Stimulated activated CD8-positive, alpha-beta memory T cell treated with anti-CD3 and anti-CD28 coated beads, Interleukin-12 subunit alpha, Interleukin-12 subunit beta, amount 100 ng/mL, for 4 hours (primary cell): ENCODE measurements at places on chromosomes 7 and 10.

DNA sequence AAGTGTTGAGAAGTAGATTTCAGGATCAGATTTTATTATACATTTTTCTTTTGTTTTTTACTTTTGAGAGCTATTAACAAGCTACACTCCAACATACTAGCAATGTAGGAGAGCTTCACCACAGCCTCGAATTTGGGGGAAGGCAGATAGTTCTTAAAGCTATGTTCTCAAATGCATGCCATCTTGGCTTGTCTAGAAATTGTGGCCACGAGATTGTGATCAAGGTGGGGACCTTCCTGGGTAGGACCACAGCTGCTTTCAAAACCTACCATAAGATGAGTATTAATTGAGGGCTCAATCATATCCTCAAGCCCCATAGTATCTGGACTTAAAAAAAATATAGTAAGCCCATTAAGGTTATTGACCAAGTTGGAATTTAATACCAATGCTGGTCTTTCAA is 27.9 kb upstream of the JAZF1 start:
- DNase-seq, result no peak

- no peak for DNase-seq
Observed at GRCh38 chr10:117318909-117319308, 56.3 kb downstream of the PDZD8 start.

- DNase-seq, result no peak
Observed at GRCh38 chr10:7185367-7185690, 225.5 kb downstream of the SFMBT2 start.

DNA sequence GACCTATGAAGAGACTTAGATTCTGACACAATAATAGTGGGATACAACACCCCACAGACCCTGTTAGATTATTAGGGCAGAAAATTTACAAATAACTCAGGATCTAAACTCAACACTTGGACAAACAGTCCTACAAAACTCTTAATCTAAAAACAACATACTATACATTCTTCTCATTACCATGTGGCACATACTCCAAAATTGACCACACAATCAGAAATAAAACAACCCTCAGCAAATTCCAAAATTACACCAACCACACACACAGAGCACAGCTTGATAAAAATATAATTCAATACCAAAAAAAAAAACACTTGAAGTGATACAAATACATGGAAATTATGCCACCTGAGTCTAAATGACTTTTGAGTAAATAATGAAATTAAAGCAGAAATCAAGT is 7.8 kb downstream of the ZNF680 start:
- no peak for DNase-seq

DNA sequence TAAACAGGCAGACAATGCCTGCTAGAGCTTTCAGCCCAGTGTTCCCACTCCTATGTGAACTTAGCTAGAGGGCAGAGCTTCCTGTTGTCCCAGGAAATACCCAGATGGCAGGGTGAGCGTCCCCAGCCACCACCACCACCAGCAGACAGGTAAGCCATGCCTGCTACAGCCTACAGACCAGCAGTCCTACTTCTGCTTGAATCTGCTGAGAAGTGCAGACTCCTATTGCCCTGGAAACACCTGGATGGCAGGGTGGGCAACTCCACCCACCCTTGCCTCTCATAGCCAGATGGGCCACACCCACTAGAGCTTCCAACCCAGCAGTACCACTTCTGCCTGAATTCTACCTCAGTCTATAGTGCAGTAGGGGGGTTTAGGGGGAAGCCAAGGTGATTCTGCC is 64.4 kb downstream of the FBXL13 start:
- no peak for DNase-seq

DNA sequence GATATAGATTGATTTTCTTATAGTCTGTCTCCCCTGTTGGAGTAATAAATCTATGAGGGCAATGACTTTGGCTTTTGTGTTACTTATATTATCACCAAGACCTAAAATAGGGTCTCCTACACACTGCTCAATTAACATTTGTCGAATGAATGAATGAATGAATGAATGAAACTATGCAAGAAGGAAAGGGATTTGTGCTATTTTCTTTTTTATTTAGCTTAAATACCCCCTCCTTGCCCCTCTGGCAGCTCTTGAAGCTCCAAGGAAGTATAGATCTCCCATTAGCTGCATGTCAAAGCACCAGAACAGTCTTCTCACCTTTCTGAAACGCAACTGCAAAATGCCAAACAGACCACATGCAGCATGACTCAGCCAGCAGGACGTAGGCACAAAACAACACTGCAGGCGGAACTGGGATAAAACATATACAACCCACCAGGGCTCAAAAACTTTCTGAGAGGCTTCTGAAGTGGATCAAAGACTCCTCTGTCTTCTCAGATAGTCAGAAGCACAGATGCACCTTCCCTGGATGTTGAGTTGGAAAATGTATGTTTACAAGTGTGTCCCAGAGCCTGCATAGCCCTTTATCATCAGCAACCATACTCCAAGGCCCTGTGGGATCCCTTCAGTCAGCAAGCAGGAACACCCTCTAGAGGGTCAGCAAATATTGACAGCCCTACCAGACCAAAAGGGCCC is 187.8 kb downstream of the NPSR1 start:
- DNase-seq, result no peak

- no peak for DNase-seq
Observed at GRCh38 chr7:19958309-19958896, 185.0 kb upstream of the TMEM196 start.
